Non-pigmented ciliary epithelial cell (primary cell): ENCODE measurements at places on chromosomes 3 and 15.

DNA sequence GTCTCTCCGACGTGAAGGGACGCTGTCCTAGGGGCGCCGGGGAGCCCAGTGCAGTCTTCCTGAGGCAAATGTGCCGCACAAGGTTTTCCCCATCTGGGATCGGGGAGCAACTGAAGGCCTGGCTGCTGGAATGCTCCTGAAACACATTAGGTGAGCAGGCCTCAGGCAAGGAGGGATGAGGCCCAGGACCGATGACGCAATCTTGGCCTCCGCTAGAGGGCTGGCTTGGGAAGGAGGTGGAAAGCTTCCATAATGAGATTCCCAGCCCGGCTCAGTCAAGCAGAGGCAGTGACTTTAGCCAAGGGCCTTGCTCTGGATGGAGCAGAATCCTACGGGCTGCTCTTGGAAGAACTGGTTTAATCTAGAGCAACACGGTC lies 50.8 kb downstream of the CPN2 start:
- no peak for DNase-seq

DNA sequence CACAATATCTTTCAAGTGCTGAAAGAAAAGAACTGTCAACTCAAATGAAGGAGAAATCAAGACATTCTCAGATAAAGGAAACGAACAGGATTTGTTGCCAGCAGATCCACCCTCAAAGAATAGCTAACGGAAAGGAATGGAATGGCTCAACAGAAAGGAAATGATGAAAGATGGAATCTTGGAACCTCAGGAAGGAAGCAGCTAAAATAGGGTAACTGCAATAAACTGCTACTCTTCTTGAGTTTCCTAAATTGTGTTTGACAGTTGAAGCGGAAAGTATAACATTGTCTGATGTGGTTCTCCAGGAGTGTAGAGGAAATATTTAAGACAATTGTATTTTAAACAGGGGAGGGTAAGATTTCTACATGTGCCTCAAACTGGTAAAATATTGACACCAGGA lies 22.0 kb downstream of the PRR23E start:
- DNase-seq = no peak

- DNase-seq = no peak
Measured at GRCh38 chr15:51625236-51625635, 2.7 kb upstream of the DMXL2 start.

DNA sequence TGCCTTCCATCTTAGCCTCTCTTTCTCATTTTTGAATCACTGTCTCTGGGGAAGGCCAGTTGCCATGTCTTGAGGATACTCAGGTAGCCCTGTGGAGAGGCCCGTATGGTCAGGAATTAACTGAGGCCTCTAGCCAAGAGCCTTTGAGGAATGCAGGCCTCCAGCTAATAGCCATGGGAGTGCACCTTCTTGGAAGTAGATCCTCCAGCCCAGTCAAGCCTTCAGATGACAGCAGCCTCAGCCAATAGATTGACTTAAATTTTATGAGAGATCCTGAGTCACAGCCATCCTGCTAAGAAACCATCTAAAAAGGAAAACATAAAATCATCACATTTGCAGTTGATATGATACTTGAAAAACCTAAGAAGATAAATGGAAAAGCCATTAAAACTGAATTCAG lies 112.5 kb upstream of the BNIP2 start:
- no peak for DNase-seq

DNA sequence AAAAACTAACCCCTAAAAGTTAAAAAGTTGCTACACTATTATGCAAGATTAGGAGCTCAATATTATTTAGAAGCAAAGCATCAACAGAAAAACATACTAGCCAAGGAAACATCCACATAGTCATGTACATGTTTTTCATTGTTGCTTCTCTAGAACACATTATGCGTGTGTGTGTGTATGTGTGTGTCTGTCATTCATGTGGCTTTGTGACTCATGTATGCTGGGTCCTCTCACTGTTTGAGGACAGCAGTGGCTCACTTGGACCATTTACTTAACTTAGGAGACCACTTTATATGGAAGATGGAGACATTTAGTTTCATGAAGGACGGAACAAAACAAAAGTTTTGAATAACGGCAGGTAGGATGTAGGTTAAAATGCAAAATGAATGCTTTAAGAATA lies 219.4 kb upstream of the THBS1 start:
- no peak for DNase-seq

GRCh38 chr15:80531388-80531787 lies 127.2 kb downstream of the ARNT2 start:
- DNase-seq = no peak

DNA sequence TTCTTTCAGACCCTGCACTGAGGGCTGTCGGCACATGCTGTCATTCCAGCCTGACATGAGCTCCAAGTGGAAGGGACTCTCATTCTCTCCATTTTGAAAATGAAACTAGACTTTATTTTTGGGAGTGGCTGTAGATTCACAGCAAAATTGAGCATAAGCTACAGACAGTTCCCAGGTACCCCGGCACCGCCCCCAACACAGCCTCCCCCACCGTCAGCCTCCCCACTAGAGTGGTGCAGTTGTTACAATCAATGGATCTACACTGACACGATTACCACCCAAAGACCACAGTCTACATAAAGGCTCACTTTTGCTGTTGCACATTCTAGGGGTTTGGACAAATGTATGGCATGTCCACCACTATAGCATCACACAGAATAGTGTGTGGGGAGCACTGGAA lies 29.5 kb upstream of the FGD5 start:
- no peak for DNase-seq

DNA sequence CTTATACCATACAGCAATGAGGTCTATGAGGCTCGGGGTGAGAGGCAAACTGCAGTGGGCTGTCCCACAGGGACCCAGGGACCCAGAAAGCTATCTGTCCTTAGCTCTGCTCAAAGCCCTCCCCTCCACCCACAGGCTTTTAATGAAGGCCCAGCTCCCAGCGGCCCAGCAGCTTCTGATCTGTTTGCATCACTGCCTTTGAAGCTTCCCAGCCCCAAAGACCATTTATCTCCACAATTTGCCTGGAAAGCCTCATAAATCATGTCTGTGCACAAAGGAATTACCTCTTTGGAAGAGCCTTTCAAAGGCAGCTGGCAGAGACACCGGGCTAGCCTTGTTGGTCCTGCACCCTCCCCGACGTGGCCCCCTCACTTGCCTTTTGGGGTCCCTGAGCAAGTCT lies 123.9 kb downstream of the RAB11A start:
- no peak for DNase-seq

- DNase-seq = no peak
Measured at GRCh38 chr3:125461896-125462295, 58.1 kb downstream of the SNX4 start.

DNA sequence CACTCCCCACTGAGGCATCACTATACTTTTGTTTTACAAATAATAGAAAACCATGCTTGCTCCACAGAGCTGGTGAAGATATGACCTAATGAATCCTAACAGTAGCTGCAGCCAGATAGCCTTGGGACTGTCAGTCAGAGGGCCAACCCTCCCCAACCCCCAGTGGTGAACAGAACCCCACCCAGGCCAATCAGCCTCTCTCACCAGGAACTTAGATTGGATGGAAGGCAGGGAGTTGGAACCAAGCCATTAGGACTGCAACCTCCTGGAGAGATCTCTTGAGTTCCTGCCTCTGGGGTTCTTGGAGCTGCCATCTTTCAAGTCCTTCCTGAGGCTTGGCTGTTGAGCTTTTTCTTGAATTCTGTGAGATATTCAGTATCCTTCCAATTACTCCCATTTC lies 3.0 kb upstream of the MRPS22 start:
- DNase-seq = no peak

- no peak for DNase-seq
Measured at GRCh38 chr15:56074481-56075265, 81.3 kb upstream of the NEDD4 start.

- DNase-seq = no peak
Measured at GRCh38 chr3:15693355-15693754, 91.8 kb downstream of the BTD start.

DNA sequence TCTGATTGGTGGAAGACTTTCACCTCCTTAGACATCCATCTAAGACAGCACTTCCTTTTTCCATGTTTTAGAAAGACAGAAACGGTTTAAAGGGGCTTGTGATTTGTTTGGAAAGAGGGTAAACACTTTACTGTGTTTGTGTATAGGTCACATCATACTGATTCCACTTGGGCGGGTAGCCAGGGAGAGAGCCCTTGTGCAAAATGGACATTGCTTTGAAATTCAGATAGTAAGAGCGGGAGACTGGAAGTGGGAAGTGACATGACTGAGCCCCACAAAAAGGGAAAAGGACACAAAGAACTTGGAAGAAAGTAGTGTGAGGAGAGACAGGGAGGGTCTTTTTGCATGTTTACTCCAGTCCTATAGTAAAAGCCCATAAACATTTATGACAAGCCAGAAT lies 195.6 kb upstream of the CNTN4 start:
- DNase-seq = no peak

- DNase-seq = no peak
Measured at GRCh38 chr15:38216763-38217162, 35.9 kb upstream of the SPRED1 start.

DNA sequence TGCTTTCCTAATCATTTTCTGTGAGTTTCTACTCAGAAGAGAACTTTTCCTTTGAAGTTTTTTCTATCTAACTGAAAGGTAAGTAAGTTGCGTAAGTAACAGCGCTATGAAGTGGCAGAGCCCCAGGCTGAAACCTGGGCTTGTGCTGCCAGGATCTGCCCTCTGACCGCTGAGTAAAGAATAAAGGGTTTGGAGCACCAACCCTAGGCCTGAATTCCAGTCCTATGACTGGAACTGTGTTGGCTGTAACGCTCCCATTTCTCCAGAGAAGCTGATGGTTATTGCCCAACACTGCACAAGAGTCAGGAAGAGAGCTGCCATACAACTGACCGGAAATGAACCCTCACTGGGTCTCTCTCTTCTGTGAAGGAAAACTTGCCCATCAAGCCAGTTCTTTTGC lies 87.0 kb downstream of the FOXB1 start:
- DNase-seq = peak; percentile 57

GRCh38 chr3:54832876-54833275 lies 95.0 kb downstream of the LRTM1 start:
- DNase-seq = no peak

DNA sequence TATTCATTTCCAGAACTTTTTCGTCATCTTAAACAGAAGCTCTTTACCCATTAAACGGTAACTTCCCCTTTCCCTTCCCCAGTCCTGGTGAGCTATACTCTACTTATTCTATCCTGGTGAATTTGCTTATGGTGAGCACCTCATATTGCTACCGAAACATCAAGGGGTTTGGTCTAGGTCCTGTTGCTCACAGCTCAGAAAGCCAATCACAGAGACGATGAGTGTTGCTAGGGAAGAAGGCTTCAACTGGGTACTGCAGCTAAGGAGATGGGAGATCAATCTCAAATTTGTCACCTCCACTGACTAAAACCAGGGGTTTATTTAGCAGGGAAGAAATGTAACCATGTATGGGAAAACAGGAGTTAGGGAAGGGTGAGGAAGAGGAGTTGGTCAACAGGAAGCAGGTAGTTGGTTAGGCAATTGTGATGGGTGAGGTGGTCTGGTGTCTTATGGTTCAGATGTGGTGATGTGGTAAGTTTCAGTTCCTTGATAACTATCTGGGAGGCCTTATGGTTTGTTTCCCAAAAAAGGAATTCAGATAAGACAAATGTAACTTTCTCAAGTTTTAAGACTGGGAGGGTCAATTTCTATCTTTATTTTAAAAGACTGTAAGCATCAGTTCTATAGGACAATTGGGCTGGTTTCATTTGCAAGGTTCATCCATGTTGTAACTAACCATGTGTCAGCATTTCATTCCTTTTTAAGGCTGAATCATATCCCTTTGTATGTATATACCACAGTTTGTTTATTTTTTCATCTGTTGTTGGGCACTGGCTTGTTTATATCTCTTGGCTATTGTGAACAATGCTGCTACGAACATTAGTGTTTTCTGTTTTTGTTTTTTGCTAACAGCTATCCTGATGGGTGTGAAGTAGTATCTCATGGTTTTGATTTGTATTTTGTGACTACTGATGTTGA lies 24.3 kb downstream of the ARHGAP11B start:
- no peak for DNase-seq

DNA sequence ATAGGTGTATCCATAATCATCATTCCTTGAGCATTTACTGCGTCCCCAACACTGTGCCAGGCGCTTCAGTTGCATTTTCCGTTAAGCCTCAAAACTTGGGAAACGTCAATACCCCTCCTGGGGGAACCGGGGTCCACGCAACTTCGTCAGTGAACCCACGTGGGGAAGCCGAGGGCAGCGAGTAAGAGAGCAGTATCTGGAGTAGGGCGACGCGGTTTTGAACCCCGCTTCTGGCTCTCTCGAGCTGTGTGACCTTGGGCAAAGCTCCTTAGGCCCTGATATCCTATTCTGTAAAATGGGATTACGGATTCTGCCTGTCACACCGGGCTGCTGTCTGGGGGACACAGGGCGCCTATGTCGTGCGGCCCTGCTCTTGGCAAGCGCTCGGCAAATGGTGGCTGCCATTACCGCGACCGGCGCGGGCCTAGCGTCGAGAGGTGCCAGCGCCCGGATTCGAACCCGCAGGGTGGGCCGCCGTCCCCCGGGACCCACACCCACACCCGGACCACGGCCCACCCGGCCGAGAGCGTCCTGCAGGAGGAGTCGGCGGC lies 590 bp downstream of the POLG start:
- DNase-seq = no peak

DNA sequence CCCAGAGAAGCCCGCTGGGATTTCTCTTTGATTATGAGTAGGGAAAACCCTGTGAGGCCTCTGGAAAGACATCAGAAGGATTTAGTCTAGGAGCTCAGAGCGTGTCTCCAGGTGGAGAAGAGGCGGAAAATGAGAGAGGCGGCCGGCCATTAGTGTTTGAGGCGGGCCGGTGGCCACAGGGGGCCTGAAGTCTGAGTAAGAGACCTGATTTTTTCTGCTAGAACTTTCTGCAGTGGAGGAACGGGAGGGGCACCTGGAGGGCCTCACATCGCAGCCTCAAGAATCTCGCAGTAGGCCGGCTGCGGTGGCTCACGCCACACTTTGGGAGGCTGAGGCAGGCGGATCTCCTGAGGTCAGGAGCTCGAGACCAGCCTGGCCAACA lies 28.5 kb downstream of the KLHDC8B start:
- DNase-seq = no peak

DNA sequence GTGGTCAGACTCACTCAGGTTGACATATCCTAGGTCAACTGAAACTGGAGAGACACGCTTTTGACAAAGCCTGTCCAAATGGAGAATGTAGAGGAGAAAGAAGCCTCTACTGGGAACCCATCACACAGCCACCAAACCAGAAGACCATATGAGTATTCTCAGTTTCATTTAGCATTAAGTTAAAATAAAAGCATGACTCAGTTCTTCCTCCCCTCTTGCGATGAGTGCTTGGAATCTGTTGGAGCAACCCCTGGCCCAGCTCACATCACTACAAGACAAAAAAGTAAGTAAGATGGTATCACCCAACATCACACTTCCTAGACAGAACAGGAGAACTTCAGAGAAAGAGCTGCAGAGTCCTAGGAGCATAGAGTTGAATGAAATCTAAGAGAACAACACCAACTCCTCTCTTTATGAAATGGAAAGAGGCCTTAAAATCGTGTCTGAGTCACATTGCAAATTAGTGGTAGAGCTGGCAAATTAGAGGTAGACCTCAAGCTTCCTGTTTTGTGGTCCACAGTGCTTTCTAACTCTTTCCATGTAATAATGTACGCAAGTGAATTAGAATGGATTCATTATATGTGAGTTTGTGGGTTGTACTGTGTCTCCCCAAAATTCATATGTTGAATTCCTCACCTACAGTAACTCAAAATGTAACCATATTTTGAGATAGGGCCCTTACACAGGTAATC lies 51.2 kb downstream of the FGF12 start:
- DNase-seq = no peak
